ENCODE measurements at places on chromosomes 16 and 17.

GRCh38 chr16:56603589-56603988, 4.8 kb upstream of the MT2A start:
- DNase-seq, result no peak

DNA sequence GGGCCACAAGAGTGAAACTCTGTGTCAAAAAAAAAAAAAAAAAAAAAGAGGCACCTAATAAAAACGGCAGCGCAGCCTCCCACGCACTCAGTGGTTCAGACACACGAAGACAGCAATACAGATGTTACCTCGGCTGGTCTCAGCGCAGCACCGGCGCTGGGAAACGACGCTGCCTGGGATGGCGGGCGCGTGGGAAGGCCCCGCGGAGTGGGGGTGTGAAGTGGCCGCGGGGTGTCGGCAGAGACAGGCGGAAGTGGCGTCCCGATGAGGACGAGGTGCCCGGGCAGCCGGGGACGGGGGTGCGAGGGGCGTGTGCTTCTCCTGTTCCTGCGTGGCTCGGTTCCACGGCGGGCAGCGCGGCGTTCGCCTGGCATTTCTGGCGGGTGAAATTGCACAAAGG, 179.4 kb downstream of the BANP start:
- no peak for DNase-seq

GRCh38 chr16:57341441-57342303, 16.9 kb upstream of the CCL22 start:
- DNase-seq, result peak; percentile 91

GRCh38 chr16:81384006-81384405, 60.6 kb upstream of the CMIP start:
- no peak for DNase-seq
